Activated CD8-positive, alpha-beta memory T cell treated with anti-CD3 and anti-CD28 coated beads for 36 hours (primary cell): ENCODE measurements at places on chromosomes 13 and 19. TPM values are rescaled to one million over a fixed set of nuclear protein-coding genes. Genes with fewer than 3 reads are reported as not detected.

The DMRTC2 gene
- not detected for total RNA-seq

The ZSCAN4 gene
- total RNA-seq = not detected

The MRPS31 gene
- total RNA-seq = 42.1 TPM

The VSTM2B gene
- not detected for total RNA-seq

The ZNF578 gene
- total RNA-seq = 0.73 TPM

The HCN2 gene
- total RNA-seq = 0.55 TPM

The ZNF471 gene
- total RNA-seq = 0.40 TPM

The TRIM28 gene
- total RNA-seq = 654 TPM

The MBNL2 gene
- total RNA-seq = 17.6 TPM

The ZNF132 gene
- 5.0 TPM for total RNA-seq

The RINL gene
- total RNA-seq = 84.0 TPM

The RNF225 gene
- total RNA-seq = 0.80 TPM

The FFAR2 gene
- not detected for total RNA-seq

The ACP7 gene
- total RNA-seq = not detected

The CABP5 gene
- not detected for total RNA-seq

The SKA3 gene
- total RNA-seq = 39.4 TPM

The PPM1N gene
- total RNA-seq = 2.0 TPM

The ANKRD24 gene
- total RNA-seq = 0.78 TPM

The ZIC2 gene
- not detected for total RNA-seq

The PRX gene
- 0.84 TPM for total RNA-seq
